ENCODE measurements at places on chromosomes 5 and 9. TPM values are rescaled to one million over a fixed set of nuclear protein-coding genes. Genes with fewer than 3 reads are reported as not detected.

DNA sequence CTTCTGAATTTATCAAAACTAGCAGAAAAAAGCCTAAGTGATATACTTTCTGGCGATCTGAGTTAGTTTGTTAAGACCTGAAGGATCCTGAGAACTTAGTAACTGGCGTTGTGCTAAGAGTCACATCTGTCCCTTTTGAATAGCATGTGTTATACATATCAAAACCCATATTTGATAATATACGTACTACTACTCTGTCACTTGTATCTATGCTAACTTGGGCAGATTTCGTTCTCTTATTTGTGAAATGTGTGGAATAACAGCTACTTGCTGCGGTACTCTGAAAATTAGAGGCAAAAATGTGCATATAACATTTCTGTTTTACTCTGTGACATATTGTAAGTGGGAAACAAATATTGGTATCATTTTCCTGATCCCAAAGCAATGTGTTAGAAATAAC, 126.4 kb downstream of the PARP8 start:
- no peak for DNase-seq

DNA sequence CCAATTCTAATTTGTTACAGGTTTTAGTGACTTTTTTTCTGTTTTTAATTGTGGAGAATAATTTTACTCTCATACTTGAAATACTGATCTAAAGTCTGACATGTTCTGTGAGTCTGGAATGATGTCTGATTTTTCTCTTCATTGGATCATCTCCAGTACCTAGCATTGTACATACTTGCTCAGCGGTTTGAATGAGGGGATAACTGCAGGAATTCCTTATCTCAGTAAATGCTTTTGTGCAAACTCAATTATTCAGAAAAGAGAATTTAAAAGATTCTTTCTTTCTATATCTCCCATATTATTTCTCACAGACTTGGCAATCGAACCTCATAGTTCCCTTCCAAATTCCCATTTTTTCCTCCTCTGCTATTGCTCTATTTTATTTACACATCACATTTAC, 397.9 kb upstream of the SGCD start:
- no peak for DNase-seq

ADGRV1 gene
- 0.05 TPM for total RNA-seq

DNA sequence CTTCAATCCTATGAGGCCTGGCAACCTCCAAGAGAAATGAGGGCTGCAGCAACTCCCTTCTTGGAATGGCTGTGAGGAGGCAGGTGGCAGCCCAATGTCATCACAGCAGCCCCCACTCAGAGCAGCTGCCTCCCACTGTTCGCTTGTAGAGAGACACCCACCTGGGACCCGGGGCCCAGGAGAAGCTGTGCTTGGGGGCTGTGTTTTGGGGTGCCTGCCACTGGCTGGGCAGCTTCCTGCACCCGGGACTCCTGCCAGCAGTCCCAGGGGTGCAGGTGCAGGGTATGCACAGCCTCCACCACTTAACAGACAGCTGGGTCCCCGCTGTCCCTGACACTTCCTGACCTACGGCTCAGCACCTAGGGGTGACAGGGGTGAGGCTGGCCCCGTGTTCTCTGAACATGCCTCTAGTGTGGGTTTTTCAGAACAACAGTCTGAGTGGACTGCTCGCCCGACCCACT, 26.2 kb downstream of the NIPAL4 start:
- DNase-seq, result no peak

GRCh38 chr5:76601470-76601869, 21.7 kb downstream of the F2RL2 start:
- DNase-seq, result no peak

- no peak for DNase-seq
Observed at GRCh38 chr9:129774791-129775447, 22.1 kb upstream of the PTGES start.

DNA sequence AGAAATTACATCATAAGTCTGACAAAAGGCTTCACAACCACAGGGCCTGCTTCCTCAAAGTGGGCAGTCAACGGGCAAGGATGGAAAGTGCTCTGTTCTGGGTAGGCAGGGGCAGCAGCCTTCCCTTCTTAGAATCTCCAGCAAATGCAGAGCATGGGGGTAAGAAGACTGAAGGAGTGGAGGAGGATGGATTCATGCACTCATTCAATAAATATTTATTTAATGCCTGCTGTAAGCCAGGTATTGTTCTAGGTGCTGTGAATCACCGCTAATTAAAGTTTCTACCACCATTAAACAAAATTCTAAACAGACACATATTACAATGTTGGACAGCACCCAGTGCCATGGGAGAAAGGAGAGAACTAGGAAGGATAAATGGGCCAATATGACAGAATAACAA, 195.6 kb downstream of the ELAVL2 start:
- no peak for DNase-seq

PRLR gene
- total RNA-seq, result not detected

DNA sequence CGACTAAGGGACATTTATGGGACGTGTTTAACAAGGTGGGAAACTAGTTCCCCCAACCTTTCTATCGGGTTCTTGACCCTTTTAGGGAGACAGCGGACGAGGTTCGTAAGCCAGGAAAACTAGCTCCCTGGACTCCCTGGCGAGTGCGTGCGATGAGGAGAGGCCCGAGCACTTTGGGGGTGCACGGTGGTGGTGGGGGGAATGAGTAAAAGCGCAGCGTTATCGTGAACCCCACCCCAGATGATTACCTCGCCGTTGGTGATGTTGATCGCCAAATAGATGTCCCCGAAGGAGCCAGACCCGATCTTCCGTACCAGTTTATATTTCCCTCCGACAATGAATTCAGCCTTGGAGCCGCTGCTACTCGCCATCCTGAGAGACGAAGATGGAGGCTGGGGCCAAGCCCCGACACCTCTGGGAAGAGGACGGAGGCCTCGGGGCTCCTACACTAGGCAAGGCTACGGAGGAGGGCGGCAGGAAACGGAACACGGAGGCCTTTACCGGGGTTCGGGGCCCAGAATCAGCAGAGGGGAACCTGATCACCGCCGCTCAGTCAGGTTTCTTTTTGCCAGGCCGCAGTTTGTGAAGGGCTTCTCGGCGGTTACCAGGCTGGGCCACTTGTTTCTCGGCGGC, 529 bp downstream of the CSNK1A1 start:
- DNase-seq, result no peak

DNA sequence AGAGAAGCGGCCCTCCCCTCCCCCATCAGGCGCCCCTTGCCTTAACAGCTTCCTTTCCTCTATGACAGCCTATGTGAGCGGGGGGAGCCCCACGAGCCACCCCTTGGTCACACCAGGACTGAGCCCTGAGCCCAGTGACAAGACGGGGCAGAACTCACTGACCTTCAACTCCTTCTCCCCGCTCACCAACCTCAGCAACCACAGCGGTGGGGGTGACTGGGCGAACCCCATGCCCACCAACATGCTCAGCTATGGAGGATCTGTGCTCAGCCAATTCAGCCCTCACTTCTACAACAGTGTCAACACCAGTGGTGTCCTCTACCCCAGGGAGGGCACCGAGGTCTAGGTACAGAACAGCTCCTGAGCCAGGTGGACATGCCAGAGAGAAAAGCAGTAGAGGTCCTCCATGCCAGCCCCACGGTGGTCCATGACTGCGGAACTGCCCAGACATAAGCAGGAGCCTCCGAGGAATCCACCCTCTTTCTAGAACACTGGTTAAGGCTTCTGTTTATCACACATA, 2.6 kb downstream of the FOXI1 start:
- DNase-seq, result no peak

IL4 gene
- 56.9 TPM for total RNA-seq

C5orf52 gene
- total RNA-seq, result not detected

NOXA1 gene
- total RNA-seq, result 0.49 TPM

DNA sequence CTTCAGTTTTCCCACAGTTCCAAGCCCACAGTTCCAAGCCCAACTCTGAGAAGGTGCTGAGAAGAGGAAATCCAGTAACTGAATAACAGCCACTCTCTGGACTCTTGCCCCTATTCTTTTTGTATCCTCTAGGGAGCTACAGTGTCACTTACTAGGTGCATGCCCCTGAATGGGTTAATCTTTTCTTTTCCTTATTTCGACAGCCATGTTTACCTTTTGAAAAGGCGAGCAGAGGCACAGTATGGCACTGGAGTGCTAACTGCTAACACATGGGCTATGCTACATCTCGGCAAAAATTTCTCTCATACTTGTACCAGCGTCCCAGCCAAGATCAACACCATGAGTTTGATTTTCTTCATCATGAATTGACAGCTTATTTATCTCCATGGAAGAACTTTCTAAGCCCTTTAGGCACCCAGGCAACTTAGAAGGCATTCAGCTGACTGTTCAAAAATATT, 222.6 kb downstream of the EBF1 start:
- DNase-seq, result no peak

RUSC2 gene
- total RNA-seq, result 5.8 TPM

DNA sequence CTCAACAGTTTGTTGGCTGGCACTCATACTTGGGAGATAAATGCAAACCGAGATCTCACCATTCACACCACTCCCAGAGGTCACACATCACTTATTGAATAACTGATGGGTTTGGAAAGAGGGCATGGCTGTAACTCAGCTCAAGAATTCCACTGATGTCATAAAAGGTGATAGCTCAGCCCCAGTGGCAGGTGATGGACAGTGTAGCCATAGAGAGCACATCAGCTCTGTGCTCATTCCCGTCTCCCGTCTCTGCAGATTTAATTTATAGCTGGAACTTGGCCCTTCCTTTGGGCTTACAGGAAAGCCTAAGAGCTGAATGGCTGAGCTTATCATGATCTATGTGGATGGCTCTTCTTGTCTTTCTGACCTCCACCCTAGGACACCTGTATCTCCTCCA, 59.8 kb downstream of the INSYN2B start:
- DNase-seq, result no peak

FBXL17 gene
- total RNA-seq, result 8.2 TPM

All from activated T-helper 1 cell treated with anti-CD3 and anti-CD28 coated beads, Interleukin-12 subunit alpha, Interleukin-12 subunit beta, Interleukin-2, Interleukin-4 antibody, amounts not matched to agents 30 ng/mL and 10 ng/mL and 1 ng/mL, durations not matched to agents 14 hours and 24 hours and 36 hours (primary cell).